Stimulated activated CD4-positive, alpha-beta T cell treated with anti-CD3 and anti-CD28 coated beads, Interleukin-15, amount 100 ng/mL, for 1 hour (primary cell): ENCODE measurements at places on chromosomes 13 and 19.

GRCh38 chr13:48000559-48001113 lies 437 bp downstream of the SUCLA2 start:
- DNase-seq: no peak

DNA sequence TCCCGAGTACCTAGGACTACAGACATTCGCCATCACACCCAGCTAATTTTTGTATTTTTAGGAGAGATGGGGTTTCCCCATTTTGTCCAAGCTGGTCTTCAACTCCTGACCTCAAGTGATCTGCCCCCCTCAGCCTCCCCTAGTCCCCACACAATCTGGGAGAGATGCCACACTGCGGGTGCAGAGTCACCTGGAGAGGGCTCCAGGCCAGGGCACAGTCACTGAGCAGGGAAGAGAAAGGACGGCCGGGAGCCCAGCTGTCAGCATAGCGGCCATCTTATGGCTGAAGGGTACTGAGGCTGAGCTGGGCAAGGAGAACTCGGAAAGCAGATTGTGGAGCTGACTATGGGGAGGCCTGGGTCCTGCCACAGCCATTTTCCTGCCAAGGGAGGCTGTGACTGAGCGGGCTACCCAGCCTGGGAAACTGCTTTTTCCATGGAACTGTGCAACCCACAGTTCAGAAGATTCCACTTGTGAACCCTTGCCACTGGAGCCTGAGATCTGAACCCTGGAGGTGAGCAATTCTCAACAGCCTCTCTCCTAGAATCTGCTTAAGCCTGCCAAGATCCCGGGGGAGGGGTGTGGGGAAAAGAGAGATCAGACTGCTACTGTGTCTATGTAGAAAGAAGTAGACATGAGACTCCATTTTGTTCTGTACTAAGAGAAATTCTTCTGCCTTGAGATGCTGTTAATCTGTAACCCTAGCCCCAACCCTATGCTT lies 109.2 kb downstream of the ZNF486 start:
- DNase-seq: no peak

DNA sequence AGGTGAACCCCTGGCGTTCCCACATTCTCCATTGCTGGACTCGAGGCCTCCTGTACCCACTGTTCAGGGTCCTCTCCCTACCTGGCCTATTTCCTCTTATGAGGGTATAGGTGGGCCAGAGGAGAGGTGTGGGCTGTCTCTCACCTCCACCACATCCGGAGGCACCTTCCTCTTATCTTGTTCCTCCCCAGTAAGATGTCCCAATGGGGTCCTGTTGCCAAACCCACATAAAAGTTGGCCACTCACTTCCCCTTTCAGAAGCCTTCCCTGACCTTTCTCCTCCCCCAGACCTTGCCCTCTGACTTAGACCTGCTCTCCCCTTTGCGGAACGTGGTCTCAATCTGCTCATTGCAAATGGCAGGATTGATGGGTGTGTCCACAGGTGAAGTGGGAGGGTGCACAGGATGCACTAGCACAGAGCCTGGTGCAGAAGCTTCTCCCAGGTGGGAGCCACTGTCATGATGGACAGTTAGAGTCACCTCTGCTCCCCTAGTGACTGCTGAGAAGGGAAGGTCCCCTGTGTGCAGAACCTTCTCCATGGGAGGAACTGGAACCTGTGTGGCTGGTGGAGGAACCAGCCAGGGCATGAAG lies 1.3 kb downstream of the CYP4F3 start:
- no peak for DNase-seq

- DNase-seq: no peak
Observed at GRCh38 chr19:52622261-52622660, 15.9 kb downstream of the ZNF83 start.

- DNase-seq: no peak
Observed at GRCh38 chr19:35136977-35137702, 1.5 kb upstream of the FXYD1 start.

- DNase-seq: peak; percentile 42
Observed at GRCh38 chr19:41548954-41549688, 26.8 kb upstream of the CEACAM21 start.

DNA sequence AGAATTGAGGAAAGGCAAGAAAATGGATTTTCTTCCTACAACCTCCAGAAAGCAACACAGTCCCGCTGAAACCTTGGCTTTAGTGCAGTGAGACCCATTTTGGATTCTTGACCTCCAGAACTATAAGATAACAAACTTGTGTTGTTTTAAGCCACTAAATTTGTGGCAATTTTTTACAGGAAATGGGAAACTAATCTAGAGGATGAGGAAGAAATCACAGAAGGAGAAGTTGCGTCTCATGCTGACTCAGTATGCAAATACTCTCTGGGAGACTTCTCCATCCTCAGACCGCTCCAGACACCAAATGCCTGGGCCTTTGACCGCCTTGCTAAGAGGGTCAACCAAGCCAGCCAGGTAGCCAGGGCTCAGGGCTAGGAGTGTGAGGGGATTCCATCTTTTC lies 13.1 kb upstream of the CEACAM16 start:
- DNase-seq: no peak

DNA sequence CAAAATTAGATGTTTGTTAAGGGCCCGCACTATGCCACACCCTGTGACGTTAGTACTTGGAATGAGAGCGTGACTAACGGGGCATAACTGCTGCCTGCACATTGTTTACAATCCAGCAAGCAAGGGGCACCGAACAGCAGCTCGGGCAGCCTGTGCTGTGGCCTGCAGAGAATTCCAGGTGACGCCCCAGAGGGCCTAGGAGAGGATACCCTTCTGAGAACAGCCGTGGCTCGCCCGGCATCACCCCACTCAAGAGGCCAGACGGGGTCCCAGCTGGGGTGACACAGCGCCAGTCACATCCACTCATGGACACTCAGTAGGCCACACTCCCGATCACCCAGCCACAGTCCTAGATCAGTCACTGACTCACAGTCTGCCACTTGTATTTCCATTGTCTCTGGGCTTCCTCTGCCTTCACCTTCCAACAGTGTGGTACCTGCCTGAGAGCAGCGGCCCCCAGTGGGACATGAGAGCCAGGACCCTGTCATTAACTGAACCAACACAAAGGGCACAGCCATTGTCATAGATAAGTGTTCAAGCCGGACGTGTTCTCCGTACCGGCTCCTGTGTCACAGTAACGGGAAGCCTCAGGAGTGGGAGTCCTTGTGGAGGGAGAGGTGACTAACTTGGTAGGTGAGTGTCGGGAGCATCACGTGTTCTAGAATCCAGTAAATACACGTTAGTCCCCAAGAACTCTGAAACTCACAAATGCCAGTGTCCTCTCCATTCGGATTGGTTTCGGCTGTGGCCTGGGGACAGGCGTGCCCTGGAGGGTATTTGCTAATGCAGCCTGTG lies 7.5 kb downstream of the ZNF331 start:
- DNase-seq: no peak

DNA sequence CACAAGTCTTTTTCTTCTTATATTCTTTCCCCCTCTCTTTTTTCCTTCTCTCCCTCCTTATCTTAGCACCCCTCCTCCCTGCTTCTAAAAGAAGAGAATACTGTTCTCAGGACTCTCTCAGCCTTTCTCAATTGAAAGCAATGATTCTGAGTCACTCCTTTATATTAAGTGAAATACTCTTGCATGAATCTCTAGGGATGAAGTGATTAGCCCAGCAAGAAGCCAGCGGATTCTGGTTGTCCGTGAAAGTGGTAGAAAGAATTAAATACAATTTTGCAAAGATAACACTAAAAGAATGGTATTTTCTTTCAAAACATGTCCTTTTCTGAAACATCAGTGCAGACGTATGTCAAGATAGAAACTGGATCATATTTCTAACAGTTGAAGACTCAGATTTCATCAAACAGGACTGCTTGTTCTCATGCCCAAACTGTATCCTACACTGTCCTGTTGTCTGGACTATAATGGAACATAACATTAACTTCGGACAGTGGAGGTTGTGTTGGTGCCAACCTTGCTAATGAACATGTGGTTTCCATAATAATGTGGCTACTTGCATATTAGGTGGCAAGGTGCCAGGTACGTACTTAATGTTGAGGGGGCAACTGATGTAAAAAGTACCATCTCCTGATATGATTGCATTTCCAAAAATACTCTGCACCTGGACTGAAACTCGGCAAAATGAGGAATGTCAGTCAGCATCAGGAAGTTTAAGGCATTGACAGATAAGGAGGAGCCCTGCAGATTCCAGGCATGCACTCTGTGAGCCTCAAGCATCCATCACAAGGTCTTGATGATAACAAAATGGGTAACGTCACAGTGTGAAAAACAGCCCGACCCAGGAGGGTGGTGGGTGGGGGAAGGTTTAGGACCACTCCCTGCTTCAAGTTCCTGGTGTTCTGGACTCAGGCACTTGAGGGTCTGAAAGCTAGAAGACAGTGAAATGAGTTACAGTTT lies 357.2 kb downstream of the DLEU7 start:
- DNase-seq: no peak

- DNase-seq: no peak
Observed at GRCh38 chr13:23159760-23160637, 20.8 kb upstream of the SGCG start.

DNA sequence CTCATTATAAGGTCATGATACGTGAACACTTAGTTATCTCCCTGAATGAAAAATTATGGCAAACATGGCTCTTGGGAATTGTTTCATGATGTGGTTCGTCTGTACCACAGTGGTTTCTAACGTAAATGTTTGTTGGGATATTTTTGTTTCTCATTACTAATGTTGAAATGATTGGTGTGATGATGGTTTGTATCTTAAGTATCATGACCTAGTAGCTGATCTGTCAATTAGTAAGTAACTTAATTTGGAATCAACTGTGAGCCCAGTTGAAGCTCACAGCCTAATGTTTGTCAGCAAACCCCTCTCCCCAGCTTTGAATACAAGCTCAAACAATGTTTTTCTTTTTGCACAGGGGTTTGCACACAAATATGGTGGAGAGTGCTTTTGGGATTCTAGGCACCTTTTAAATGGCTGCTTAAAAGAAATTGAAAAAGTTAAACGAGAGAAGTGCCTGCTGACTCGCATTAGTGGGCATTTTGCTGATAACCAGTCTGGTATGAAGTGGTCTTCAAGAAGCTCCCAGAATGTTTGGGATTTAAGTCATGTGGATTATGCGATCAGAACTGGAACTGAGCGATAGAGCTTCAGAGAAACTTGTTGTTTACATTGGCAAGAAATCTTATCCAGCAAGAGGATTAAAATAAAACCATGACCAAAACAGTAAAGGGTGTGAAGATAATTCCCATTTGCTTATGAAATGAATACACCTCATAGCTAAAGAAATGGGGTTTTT lies 68.2 kb downstream of the LMO7 start:
- DNase-seq: no peak

DNA sequence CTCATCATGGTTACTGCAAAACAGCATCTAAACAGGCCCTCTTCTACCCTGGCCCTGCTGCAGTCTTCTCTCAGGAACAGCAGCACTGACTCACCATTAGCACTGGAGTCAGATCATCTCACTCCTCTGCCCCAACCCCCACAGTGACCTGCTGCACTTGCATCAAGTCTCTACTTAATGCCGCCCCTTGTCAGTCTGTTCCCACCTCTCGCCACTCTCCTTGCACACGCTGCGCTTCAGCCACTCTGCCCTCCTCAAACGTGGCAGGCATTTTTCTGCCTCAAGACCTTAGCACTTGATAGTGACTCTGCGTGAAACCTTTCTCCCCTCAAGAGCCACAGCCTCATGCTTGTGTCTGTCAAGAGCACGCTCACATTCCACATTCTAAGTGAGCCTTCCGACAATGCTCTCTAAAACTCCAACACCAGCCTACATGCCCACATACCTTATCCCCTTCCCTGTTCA lies 22.1 kb downstream of the MIPEP start:
- DNase-seq: no peak

DNA sequence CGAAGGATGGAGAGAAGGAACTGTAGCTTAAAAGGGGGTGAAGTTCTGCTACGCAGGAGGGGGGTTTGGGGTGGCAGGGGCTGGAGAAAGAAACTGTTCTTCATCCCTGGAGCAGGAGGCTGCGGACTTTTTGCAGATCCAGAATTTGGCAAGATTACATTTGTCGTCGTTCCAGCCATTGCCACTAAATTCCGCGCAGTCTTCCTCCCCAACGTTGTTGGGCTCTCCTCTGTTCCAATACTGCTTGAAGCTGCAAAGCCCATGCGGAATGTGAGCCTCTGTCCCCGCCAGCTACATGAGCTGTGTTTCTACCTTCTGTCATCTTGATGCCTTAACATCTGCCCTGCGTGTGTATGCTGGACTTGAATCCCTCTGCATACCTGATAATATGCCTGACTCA lies 4.3 kb downstream of the CD209 start:
- no peak for DNase-seq

DNA sequence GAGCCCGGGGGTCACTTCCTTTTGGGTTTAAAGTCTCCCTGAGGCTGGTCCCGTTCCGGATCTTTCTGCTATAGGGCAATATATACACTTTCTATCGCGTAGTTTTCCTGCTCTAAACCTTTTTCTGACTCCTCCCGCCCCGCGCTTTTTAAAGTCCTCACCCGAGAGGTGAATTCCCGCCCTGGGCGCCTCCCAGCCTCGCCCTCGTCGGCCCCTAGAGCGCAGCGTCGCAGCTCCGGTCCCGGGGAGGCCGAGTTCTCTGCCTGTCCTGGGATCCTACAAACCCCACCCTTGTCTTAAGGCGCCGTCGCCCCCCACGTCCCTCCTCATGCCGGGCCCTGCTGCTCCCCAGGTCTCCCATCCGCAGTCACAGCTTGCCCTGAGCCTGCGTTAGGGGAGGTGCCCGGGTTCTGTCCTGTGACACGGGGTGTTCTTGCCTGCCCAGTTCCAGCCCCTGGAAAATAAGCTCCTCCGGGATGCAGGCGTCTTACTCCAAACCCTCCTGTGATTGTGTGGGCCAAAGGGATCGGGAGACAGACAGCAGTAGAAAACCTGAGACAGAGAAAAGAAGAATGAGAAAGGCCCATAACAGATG lies 491 bp downstream of the ZNF525 start:
- DNase-seq: no peak

DNA sequence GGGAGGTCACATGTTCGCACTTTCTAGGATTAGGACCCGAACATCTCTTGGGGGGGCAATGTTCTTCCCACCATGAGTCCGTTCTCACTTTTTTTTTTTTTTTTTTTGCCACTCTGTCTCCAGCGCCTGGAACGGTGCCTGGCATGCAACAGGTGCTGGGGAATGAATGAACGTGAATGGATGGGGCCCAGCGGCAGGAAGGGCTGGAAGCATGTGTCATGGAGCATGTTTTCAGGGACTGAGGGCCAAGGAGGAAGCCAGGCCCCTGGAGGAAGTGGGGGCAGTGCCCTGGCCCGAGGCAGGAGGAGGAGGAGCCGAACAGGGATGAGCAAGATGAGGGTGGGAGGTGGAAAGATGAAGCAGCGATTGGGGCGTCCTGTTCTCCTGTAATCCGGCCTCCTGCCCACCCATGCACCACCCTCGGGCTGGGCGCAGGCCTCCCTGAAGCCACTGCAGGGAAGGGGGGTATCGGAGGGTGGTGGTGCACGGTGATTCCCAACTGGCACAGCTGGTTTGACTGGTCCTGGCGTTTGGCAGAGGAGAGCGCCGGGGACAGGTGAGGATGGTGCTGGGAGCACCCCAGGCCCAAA lies 8.8 kb upstream of the SULT2B1 start:
- DNase-seq: no peak
